Neural crest cell (in vitro differentiated cells): ENCODE measurements at places on chromosomes 12 and 14. TPM values are rescaled to one million over a fixed set of nuclear protein-coding genes. Genes with fewer than 3 reads are reported as not detected.
A peak's percentile ranks its signal among the peaks of the same experiment; 100 is the strongest.

DNA sequence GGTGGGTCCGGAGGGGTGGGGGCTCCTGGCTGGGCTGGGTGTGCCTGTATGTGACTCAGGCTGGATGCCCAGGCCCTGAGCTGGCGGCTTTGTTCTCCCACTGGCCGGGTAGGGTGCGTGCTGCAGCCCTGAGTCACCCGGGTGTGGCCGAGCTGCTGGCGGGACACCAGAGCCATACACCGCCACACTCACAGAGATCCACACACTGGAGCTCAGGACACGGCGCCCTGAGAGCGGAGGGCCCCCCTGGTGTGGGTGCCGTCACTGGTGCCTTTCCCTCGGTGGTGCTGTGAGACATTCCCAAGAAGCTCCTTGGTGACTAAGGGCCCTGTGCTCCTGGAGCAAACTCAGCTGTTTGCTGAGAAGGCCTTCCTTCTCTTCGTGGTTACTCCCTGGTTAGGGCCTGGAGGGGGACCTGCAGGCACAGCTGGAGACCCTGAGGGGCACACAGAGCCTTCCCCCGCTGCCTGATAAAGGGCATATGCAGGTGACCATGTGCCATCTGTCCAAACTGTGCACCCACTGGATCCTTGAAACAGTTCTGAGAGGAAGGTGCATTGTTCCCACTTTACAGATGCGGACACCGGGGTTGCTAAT is 44.3 kb downstream of the KRT80 start:
- DNase-seq = no peak
- H3K27me3 ChIP-seq = peaks cover 5% of the 10 kb centered on the region

DNA sequence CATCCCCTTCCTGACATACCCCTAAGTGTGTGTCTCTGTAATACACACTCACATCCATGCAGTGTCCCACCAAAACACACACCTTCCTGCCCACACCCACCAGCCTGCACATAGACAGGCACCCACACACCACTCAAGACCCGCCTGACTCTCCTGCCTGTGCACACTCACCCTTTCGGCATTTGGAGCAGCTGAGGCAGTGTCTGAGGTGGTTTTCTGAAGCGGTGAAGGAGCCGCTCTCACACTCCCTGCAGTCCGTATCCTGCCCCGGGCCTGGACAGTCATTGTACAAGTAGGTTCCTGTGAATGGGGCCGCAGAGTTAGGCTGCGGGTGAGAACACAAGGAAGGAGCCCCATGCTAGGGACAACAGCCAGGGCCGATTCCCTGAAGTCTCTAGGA is 8.3 kb downstream of the TNFRSF1A start:
- no peaks in the 10 kb centered on the region for H3K27me3 ChIP-seq
- peak overlapping the region; percentile 86 for H3K27ac ChIP-seq
- peaks cover 8% of the 10 kb centered on the region for H3K36me3 ChIP-seq
- H3K4me3 ChIP-seq = no peak overlapping the region
- no peak for DNase-seq

GRCh38 chr12:103705927-103706326 is 118.9 kb downstream of the STAB2 start:
- no peaks in the 10 kb centered on the region for H3K36me3 ChIP-seq
- no peaks in the 10 kb centered on the region for H3K4me1 ChIP-seq
- no peak overlapping the region for H3K27ac ChIP-seq
- peaks cover 4% of the 10 kb centered on the region for H3K27me3 ChIP-seq
- no peak for DNase-seq

GRCh38 chr12:52655251-52655650 is 3.2 kb upstream of the KRT2 start:
- H3K27ac ChIP-seq = no peak overlapping the region
- H3K4me3 ChIP-seq = no peak overlapping the region
- DNase-seq = no peak
- no peaks in the 10 kb centered on the region for H3K4me1 ChIP-seq
- H3K36me3 ChIP-seq = no peaks in the 10 kb centered on the region

GRCh38 chr12:68286396-68286795 is 33.0 kb upstream of the IL22 start:
- H3K4me1 ChIP-seq = no peaks in the 10 kb centered on the region
- no peak overlapping the region for H3K27ac ChIP-seq
- H3K27me3 ChIP-seq = no peaks in the 10 kb centered on the region
- DNase-seq = no peak

DNA sequence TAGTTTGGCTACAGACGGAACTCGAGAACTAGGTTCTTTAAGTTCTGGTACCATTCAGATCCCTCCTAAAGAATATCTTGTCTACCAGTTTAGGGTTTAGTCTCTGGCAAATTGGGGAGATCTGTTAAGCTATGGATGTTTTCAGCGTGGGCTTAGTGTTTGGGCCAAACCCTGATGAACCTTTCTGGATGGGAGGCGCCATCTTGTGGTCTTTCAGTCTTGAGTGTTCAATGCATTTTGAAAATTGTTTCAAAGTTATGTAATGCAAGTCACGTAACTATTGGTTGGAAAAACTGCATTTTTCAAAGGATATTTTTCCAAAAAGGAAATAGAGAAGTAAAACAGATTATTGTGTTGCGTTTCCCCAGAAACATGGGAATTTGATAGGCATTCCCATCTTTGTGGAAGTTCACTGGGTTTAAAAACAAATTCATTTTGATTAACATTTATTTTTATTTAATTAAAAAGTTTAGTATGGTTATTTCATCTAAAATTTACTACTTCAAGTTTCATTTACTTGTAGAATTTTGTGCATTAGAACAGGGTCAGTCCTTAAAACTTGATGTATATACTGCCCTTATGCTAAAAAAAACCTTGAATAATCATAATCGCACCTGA is 169.0 kb downstream of the PRIMA1 start:
- no peak overlapping the region for H3K4me3 ChIP-seq
- peak; percentile 34 for DNase-seq
- no peaks in the 10 kb centered on the region for H3K27me3 ChIP-seq
- H3K27ac ChIP-seq = no peak overlapping the region
- no peaks in the 10 kb centered on the region for H3K36me3 ChIP-seq

Gene TPH2
- total RNA-seq = 0.09 and 0.23 TPM in 2 replicates

Gene CYP27B1
- total RNA-seq = 3.2 and 4.2 TPM in 2 replicates

Gene PAN2
- 64.4 and 69.6 TPM in 2 replicates for total RNA-seq

Gene VRK1
- 59.8 and 62.1 TPM in 2 replicates for total RNA-seq
